Panc1 (cell line): ENCODE measurements at places on chromosomes 3 and 15. TPM values are rescaled to one million over a fixed set of nuclear protein-coding genes. Genes with fewer than 3 reads are reported as not detected.

DNA sequence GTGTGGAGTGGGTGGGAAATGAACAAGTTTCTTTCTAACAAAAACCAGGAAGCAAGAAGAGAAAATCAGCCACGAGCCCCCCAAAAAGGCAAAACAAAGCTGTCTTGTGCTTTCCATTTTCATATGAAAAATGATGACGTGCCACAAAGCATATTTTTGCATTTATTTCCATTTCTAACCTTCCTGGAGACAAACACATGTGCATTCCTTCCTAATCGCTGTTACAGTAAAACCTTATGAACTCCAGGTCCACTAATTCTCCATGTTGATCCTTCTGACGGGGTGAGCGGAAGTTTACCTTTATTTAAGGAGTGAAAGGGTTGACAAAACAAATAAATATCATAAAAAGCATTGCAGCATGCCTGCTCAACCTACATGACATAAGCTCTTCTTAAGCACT lies 211.5 kb downstream of the RORA start:
- no peak for DNase-seq

DNA sequence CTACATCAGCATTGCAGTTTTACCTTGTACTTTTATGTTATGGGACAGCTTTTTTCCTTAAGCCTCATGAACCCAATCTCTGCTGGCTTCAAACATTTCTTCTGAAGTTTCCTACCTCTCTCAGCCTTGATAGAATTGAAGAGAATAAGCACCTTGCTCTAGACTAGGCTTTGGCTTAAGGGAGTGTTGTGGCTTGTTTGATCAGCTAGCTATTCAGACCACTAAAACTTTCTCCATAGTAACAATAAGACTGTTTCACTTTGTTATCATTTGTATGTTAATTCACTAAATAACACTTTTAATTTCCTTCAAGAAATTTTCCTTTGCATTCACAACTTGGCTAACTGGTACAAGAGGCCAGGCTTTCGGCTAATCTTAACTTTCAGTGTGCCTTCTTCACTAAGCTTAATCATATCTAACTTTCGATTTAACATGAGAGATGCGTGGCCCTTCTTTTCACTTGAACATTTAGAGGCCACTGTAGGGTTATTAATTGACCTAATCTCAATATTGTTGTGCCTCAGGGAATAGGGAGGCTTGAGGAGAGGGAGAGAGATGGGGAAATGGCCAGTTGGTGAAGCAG lies 8.1 kb upstream of the TIGIT start:
- DNase-seq: no peak

DNA sequence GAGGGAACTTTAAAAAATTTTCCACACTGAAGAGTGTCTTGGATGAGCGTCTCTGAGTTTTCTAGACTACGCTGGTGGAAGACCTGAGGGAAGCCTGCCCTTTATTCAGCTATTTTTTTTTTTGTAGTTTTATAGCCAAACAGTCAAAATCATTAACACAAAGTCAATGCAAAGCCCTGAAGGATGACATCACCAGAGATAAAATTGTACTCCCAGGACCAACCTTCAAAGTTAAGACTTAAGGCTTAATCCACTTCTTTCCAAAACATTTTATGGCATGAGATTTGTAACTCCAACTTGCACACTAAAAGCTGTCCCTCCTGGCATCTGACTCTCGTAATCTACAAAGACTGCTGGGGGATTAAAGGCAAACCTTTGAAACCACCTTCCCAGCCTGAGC lies 263.4 kb upstream of the LYSMD4 start:
- DNase-seq: no peak

- DNase-seq: no peak
These were observed 182.7 kb downstream of the NSMCE3 start for GRCh38 chr15:29086891-29087290.

- no peak for DNase-seq
These were observed 372.5 kb downstream of the TBC1D5 start for GRCh38 chr3:17369973-17370372.

- DNase-seq: no peak
These were observed 84.1 kb upstream of the SPRED1 start for GRCh38 chr15:38168467-38169070.

- no peak for DNase-seq
These were observed 603 bp upstream of the TRANK1 start for GRCh38 chr3:36945333-36945980.

- no peak for DNase-seq
These were observed at the start of gene MYEF2 for GRCh38 chr15:48177766-48178647. TSS of gene MYEF2 (minus strand) at chr15:48178295. CDS start at chr15:48178237, 58 bp downstream.

GRCh38 chr15:93980261-93980911 lies 251.0 kb upstream of the MCTP2 start:
- DNase-seq: no peak

DNA sequence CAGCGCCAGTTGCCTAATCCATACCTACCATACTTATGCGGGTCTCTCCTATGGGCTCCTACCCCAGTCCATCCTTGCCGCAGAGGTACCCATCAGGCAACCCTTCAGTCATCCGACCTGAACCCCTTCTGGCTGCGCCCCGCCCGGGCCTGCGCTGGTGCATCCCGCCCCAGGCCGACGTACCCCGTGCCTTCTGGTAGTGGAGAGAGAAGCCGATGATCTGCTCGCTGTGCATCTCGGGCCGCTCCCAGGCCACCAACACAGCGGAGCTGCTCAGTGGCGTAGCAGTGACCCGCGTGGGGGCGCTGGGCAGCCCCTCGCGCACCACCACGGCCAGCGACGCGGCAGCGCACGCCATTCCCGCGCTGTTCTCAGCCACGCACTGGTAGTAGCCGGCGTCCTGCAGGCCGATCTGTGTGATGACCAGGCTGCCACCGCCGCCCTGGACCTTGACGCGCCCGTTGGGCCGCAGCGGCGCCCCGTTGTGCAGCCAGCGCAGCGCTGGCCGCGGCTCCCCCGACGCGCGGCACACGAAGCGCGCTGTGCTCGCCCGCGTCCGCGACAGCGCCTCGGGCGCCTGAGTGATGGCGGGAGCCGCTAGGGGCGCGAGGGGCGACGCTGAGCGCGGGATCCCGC lies 17.9 kb upstream of the IGDCC3 start:
- DNase-seq: no peak

ZNF619 gene
- total RNA-seq: 1.3 TPM
